Eye (tissue), 1 donor: ENCODE measurements at places on chromosomes 1 and 21.

DNA sequence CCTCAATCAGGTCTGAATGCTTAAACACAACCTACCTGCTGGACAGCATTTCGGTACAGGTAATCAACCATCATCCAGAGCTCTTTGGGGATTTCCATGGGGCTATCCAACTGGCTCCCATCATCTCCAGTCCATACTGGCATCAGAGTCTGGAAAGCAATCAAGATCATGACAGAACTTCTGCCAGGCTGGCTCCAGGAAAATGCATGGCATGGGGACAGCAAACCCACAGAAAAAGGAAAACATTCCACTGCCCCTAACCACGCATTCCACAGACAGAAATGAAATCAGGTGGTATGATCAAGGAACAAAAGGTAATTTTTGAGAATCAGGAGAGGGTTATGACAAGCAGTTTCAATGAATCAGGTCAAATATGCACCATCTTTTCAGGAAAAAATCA lies 9.1 kb upstream of the MTF1 start:
- no peak for DNase-seq

- no peak for DNase-seq
Measured at GRCh38 chr1:228963795-228964177, 228.5 kb downstream of the RHOU start.

GRCh38 chr1:213474054-213474453 lies 423.0 kb downstream of the RPS6KC1 start:
- no peak for DNase-seq

- peak; percentile 24 for DNase-seq
Measured at GRCh38 chr1:178486100-178487069, 10.4 kb downstream of the CLEC20A start.

- DNase-seq = no peak
Measured at GRCh38 chr1:221779771-221780170, 37.9 kb upstream of the DUSP10 start.

GRCh38 chr1:20174937-20175666 lies 10.8 kb upstream of the UBXN10 start:
- no peak for DNase-seq

GRCh38 chr1:95467036-95467435 lies 233.0 kb downstream of the RWDD3 start:
- no peak for DNase-seq

GRCh38 chr1:232932486-232933425 lies 17.7 kb upstream of the NTPCR start:
- no peak for DNase-seq

DNA sequence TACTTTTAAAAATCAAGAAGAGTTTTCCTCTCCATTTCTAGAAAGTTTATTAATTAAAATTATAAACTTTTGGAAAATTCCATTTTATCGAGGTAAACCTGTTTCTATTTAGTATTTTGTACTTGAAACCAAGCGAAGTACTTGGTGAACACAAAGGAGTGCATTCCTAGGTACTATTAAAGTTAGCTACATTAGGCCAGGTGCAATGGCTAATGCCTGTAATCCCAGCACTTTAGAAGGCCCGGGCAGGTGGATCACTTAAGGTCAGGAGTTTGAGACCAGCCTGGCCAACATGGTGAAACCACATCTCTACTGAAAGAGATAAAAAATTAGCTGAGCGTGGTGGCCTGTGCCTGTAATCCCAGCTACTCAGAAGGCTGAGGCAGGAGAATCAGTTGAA lies 292.2 kb downstream of the NTNG1 start:
- DNase-seq = no peak

- no peak for DNase-seq
Measured at GRCh38 chr1:59900640-59901039, 25.9 kb downstream of the CYP2J2 start.

DNA sequence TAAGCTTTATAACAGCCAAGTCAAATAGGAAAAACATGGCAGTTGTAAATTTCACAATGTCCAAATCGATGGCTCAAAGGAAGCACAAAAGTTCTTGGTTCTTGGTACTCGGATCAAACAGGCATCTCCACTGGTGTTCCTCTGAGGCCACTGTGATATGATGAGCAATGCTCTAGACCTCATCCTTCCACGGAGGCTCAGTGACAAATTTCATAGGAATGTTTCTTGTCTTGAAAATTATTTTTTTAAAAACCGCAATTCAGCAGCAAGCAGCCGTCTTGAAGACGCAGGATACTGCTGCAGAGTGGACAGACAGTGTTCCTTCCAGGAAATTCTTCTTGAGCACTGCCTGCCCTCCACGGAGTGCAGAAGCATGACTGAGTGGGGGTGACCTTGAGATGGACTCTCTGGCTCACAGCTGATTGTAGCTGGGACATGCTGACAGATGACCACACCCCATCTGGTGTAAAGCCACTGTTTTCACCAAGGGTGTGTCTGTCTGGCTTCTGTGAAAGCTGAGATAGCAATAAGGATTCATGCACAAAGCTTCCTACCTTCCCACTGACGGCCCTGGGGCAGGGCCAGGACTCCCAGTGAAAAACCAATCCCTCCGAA lies 61.9 kb downstream of the TIAM1 start:
- no peak for DNase-seq
